Esophagus muscularis mucosa (tissue), 4 donors: ENCODE measurements at places on chromosomes 3 and 15. TPM values are rescaled to one million over a fixed set of nuclear protein-coding genes. Genes with fewer than 3 reads are reported as not detected.

The LAMB2 gene
- total RNA-seq: 628 TPM

The MCF2L2 gene
- 3.3 TPM for total RNA-seq

The PLSCR5 gene
- not detected for total RNA-seq

The PLA2G4D gene
- not detected for total RNA-seq

GRCh38 chr15:76274226-76274625, 37.0 kb downstream of the ETFA start:
- no peak for DNase-seq

- no peak for DNase-seq
Measured at GRCh38 chr3:131396170-131396569, 14.6 kb downstream of the NUDT16 start.

- DNase-seq: no peak
Measured at GRCh38 chr3:156389449-156389950, 165.4 kb downstream of the SSR3 start.

GRCh38 chr15:68939501-68939900, 9.2 kb downstream of the SPESP1 start:
- DNase-seq: no peak

DNA sequence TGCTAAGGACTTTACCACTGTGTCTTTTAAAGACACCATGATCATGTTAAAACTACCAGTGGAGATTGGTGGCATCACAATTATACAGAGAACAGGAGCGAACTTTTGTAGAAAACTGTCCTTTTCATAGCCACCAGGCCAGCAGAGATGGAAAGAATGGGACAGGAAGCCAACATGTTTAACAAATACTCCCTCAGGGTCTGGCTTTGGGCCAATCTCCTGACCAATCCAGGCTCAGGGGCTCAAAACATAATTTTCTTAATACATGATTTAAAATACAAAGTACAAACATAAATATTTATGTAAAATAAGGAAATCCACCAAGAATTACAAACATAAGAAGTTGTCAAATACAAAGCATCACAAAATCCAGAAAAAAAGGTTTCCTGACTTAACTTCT, 266.0 kb downstream of the VPS13C start:
- no peak for DNase-seq

DNA sequence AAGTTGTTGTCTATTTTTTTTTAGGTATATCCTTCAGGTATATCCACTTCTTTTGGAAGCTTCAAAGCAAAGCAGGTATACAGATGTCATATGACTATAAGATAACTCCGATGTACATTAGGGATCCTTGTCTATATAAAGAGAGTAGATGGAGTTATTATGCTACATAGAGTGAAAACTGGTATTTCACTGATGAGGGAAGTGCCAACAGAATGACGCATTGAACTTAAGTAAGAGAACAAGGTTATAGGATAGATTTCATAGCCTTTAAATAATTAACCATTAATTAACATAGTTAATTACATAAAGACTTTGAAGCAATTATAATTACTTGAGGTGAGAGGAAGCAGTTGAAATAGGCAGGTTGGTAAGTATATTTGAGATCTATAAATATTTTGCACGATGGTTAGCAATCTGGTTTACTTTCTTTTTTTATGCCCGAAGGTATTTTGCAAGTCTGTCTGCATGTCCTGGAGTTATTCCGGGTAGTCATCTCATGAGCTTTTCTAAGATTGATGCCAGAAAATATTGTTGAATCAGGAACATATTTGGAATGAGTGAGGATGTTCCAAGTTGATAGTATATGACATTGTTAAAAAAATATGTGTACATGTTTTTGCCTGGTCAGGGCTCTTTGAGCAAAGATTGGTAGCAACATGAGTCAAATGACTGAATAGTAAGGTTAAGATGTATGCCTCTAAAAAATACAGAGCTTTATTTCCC, 299.5 kb upstream of the KCNMB2 start:
- no peak for DNase-seq

DNA sequence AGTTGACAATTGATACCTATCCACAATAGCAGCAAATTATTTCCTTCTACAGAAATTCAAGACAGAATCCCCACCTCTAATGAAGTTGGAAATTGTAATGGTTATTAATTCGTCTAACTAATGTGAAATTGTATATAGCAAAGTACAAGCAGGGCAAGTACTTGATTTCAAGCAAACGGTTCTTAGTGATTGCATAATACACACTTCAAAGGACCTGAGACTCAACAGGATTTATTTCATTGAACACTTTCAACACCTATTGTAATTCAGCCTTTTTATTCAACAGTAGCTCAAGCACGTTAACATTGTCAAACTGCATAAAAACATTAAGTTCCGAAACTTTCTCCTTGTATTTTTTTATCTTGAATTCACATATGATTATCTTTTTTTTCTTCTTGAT, 40.2 kb upstream of the AGTR1 start:
- no peak for DNase-seq

DNA sequence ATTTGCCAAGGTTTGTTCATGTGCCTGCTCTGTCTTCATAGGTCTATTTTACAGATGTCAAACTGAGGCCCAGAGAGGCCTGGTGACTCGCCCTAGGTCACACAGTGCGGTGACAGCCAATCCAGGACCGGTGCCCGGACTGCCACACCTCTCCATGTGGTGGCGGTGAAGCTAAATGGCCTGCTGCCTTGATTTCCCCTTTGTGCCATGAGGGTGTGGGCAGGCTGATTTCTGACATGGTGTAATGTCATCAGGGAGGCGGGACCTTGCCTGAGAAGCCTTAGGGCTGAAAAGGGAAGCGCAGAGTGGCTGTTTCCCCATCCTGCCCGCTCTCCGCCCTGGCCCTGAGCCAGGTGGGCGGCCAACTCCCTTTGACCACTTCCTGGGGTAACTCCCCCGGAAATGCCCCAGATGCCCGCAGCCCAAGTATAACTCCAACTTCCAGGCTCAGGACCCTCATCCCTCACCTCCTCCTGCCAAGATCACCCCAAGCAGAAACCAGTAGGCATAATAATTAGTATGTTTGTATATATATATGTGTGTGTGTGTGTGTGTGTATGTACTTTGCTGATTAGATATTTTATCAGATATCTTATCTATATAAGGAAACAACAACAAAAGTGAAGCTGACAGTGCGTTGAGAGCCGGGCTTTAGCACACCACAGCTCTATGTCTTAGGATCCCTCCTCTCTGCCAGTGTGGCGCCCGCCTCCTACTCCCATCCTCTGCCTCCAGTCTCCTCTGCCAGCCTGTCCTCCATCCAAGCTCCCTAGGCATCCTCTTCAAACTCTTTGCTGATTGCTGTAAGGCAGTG, 63.9 kb downstream of the IQSEC1 start:
- DNase-seq: no peak

- no peak for DNase-seq
Measured at GRCh38 chr3:111956995-111957734, 21.7 kb upstream of the ABHD10 start.

DNA sequence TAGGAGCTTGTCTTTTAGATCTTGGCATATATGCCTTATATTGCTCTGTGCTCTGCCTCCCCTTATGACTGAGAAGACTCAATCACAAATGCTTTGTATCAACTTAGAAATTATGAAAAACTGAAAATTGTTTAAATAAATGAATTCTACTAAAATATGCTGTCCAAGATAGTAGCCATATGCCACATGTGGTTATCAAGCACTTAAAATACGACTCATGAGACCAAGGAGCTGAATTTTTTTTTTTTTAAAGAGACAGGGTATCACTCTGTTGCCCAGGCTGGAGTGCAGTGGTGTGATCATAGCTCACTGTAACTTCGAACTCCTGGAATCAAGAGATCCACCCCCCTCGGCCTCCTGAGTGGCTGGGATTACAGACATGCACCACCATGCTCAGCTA, 118.3 kb downstream of the RFTN1 start:
- no peak for DNase-seq

GRCh38 chr15:81296673-81297072, 27.3 kb downstream of the STARD5 start:
- no peak for DNase-seq
